SK-N-DZ (cell line): ENCODE measurements at places on chromosomes 1 and 21.

DNA sequence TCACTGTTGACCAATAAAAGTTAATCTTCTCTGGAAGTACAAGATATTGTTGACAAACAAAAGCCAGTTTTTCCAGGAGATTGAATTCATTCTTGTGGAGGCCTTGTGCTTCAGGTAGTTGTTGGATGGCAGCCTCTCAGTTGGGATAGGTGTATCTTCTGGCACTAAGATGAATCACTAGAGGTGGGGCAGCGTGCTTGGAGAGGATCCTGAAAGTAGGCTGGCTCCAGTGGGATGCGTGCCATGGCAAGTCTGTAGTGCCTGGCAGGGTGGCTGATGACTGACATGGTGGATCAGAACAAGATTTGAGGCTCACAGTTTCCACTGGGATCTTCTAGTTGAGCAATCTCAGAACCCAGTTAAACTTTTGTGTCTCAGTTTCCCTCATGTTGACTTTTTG lies 2.4 kb downstream of the VPS13D start:
- no peak for DNase-seq

DNA sequence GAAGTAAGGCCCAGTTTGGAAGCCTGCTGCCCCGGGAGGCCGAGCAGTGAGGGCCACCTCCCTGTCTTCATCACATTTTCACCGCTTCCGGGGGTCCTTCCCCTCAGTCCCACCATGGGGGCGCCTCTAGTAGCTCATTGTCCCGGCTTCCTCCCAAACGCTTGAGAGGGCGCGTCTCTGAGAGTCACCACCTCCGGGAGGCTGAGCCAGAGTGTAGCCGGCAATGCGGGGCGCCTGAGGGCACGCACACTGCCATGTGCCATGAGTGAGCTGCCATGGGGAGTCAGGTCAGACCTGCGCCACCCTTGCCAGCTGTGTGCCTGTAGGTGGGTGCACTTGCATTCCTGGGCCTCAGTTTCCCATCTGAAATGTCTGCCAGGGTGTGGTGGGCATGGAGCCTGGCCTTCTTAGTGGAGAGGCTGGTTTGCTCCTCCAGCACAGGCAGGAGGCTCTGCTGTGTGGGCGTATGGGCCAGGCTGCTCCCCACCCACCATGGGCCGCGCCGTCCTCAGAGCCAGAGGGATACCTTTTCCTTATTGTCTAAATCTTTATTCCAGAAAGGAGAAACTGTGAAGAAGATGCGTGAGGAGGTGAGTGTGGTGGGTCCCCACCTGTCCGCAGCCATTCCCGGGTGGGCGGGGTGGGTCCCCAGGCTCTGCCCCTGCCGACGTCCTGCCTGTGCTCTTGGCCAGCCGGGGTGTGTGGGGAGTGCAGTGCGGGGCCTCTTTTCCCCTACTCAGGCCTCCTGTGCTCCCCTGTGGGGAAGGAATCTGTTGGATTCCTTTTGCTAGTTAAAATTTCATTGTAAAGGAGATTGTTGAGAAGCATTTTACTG lies 81.3 kb upstream of the COL6A1 start:
- no peak for DNase-seq

- peak; percentile 62 for DNase-seq
These were observed 16.3 kb upstream of the CDK18 start for GRCh38 chr1:205488074-205488723.

- DNase-seq = no peak
These were observed 267.4 kb downstream of the NPHP4 start for GRCh38 chr1:5724847-5725246.

GRCh38 chr1:63780565-63780964 lies 6.7 kb downstream of the ROR1 start:
- DNase-seq = no peak

DNA sequence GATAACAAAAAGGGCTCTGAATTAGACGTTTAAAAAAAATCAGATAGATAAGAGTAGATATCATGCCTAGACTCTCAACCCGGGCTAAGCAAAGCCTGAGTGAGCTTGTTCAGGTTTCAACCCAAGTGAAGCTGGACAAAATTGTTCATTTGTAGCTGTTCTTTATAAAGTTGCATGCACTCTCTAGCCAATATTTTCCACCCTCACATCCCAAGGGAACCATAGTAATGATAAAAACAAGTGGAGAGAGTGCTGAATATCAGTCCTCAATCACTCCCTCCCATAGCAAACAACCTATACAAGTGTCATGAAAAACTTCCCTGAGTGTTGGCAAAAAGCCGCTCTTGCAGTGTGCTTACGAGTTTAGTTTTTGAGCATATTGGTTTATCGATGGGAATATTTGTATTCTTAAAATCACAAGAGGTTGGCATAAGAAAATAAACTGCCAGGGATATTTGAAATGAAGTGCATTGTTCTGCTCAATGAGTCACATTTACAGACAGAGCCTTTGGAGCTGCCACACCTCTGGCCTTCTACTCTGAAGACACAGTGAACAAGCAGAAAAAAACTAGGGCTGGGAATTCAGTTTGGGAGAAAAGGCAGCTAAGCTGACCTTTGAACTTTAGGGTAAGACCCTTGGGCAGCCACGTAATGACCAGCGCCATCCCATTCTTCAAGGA lies 2.2 kb upstream of the CLCA2 start:
- DNase-seq = no peak

DNA sequence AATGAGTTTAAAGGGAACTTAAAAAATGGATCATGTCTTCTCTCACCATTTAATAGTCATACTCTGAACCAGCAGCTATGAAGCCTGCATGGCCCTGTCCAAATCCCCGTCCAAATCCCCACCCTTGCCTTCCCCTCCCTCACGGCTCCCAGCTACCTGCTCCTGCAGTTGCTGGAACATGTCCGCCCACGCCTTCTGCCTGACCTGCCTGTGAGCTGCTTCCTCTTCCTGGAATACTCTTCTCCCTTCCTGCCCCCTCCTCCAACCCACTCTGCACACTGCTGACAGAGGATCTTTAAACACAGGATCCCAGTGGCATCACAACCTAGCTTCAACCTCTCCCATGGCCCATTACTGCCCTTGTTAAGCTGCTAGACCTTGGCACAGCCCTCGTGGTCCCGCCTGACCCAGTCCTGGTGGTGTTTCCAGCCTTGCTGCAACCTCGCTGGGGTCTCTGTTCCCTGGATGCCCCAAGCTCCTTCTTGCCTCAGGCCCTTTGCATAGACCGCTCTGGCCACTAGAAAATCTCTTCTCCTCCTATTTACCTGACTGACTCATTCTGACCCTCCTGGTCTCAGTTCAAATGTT lies 118.3 kb downstream of the PTPRU start:
- no peak for DNase-seq

GRCh38 chr1:230327892-230328284 lies 98.2 kb downstream of the PGBD5 start:
- DNase-seq = no peak

DNA sequence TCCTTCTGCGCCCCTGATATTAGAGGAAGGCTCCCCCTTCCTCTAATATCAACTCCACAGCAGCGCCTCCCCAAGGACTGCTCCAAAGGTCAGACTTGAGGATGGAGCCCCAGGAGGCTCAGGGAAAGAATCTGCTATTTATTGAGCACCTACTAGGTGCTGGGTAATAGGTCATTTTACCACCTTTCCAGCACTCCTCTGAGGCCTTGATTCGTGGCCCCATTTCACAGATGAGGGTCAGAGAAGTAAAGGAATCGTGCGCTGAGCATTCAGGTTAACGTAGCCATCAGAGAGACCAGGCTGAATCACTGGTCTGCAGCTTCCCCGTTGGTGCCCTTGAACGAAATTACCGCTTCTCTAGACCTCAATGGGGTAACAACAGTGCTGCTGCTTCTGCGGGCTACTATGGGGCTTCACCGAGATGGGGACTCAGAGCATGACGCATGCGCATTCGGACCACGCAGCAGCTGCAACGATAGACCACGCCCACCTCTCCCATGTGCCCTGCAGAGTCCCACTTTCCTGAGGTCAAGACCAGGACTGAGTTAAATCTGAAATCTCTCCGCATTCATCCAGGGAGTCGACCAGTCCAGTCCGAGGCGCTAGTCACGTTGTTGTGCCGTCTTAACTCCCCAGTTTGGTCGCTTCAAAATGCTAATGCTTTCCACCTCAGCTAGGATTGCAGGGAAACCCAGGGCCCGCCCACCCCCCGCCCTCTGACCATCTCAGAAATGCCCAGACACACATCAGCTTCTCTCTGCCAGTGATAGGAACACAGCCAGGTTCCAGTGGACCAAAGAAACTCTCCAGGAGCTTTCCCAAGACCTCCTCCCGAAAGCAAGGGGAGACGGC lies 12.9 kb downstream of the CAMK2N1 start:
- peak; percentile 87 for DNase-seq

DNA sequence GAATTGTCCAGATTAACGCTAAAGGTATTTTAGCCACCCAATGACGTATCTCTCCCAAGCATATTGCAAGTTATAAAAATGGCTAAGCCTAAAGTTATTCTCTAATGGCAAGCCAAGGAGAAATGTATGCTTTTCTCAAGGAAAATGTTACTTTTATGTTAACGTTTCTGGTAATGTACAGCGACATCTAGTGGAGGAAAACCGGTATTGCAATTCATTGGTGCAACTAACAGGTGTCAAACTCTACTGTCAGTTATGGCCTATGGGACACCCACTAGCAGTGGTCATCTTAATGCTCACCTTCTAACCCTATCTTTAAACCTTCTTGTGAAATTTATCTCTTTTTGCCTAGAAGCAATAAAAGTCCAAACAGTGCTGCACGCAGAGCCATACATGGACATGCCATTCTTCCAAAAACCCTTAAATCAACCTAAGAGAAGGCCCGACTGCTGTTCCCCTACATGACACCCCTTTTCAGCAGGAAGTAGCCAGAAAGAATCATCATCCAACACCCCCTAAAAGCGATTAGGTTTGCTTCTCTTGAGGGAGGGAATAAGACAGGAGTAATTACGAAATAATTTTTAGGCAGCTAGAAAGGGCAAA lies 68.7 kb upstream of the LRIF1 start:
- DNase-seq = peak; percentile 32
